Temporal lobe (tissue), 4 donors: ENCODE measurements at places on chromosomes 13 and 19. TPM values are rescaled to one million over a fixed set of nuclear protein-coding genes. Genes with fewer than 3 reads are reported as not detected.

The ZNF700 gene
- 13.5 TPM for total RNA-seq

The SIGLEC12 gene
- total RNA-seq, result not detected

The TTC9B gene
- total RNA-seq, result 32.0 TPM

The CERS1 gene
- total RNA-seq, result 22.4 TPM
